Subcutaneous preadipocyte (primary cell): ENCODE measurements at places on chromosomes 12 and 14. TPM values are rescaled to one million over a fixed set of nuclear protein-coding genes. Genes with fewer than 3 reads are reported as not detected.

Gene GALC
- total RNA-seq: 11.5 and 15.4 TPM in 2 replicates

Gene INSM2
- total RNA-seq: not detected in 2 replicates

Gene CCDC175
- total RNA-seq: not detected in 2 replicates

Gene NAB2
- total RNA-seq: 52.9 and 74.3 TPM in 2 replicates

Gene SOAT2
- total RNA-seq: under 0.01 TPM in 1 of 2 replicates, not detected in the other

Gene TSPAN8
- not detected in 2 replicates for total RNA-seq

Gene NR4A1
- 1.2 and 1.5 TPM in 2 replicates for total RNA-seq

Gene ALDH1L2
- 18.4 and 21.1 TPM in 2 replicates for total RNA-seq

Gene GPD1
- total RNA-seq: 0.37 and 0.39 TPM in 2 replicates

Gene EML1
- total RNA-seq: 23.5 and 27.8 TPM in 2 replicates

Gene C12orf60
- 1.2 and 2.2 TPM in 2 replicates for total RNA-seq

Gene TMTC2
- total RNA-seq: 2.6 and 3.3 TPM in 2 replicates

Gene ACSS3
- total RNA-seq: 4.9 and 9.2 TPM in 2 replicates

Gene TSHR
- not detected in 2 replicates for total RNA-seq

Gene CLECL1
- total RNA-seq: not detected in 2 replicates

Gene EML5
- under 0.01 TPM in 1 of 2 replicates, not detected in the other for total RNA-seq

Gene PUS7L
- 22.4 and 33.0 TPM in 2 replicates for total RNA-seq

Gene NPFF
- not detected in 2 replicates for total RNA-seq

Gene PPP1CC
- 115 and 152 TPM in 2 replicates for total RNA-seq

Gene GALNT16
- total RNA-seq: 2.3 and 3.3 TPM in 2 replicates

Gene MGST1
- 206 and 293 TPM in 2 replicates for total RNA-seq

Gene PSME1
- total RNA-seq: 62.9 and 93.7 TPM in 2 replicates

Gene SH2B3
- total RNA-seq: 37.1 and 151 TPM in 2 replicates

Gene FIGNL2
- under 0.01 TPM in 1 of 2 replicates, not detected in the other for total RNA-seq

Gene KRT3
- not detected in 2 replicates for total RNA-seq

Gene TCL1A
- not detected in 2 replicates for total RNA-seq

Gene GNB3
- 1.1 and 2.2 TPM in 2 replicates for total RNA-seq

Gene IL26
- not detected in 2 replicates for total RNA-seq

Gene CAPZA3
- not detected in 2 replicates for total RNA-seq

Gene CLEC2B
- total RNA-seq: 32.1 and 53.6 TPM in 2 replicates

Gene KRT77
- total RNA-seq: not detected in 2 replicates

Gene RTL1
- total RNA-seq: not detected in 2 replicates

Gene BAG5
- 21.7 and 29.7 TPM in 2 replicates for total RNA-seq

Gene GDF3
- not detected in 2 replicates for total RNA-seq

Gene ZFHX2
- total RNA-seq: 0.20 and 0.73 TPM in 2 replicates

Gene REM2
- 0.37 TPM in 1 of 2 replicates, not detected in the other for total RNA-seq

Gene MLXIP
- total RNA-seq: 12.1 and 19.5 TPM in 2 replicates

Gene KRT74
- not detected in 2 replicates for total RNA-seq

Gene GPR68
- total RNA-seq: 2.2 and 6.6 TPM in 2 replicates

Gene DAO
- total RNA-seq: not detected in 2 replicates

Gene APEX1
- total RNA-seq: 36.6 and 52.2 TPM in 2 replicates

Gene FAM181A
- total RNA-seq: not detected in 2 replicates

Gene PTPRQ
- 2.2 and 4.9 TPM in 2 replicates for total RNA-seq

Gene KCNH5
- total RNA-seq: not detected in 2 replicates

Gene SYCP3
- 0.39 TPM in 1 of 2 replicates, not detected in the other for total RNA-seq

Gene RNF212B
- not detected in 2 replicates for total RNA-seq

Gene TSFM
- 16.6 and 27.2 TPM in 2 replicates for total RNA-seq

Gene TPH2
- not detected in 2 replicates for total RNA-seq

Gene ATL1
- total RNA-seq: 2.0 and 5.5 TPM in 2 replicates
